Activated T-cell treated with anti-CD3 and anti-CD28 coated beads for 24 hours (primary cell): ENCODE measurements at places on chromosomes 12 and 14.
A peak's percentile ranks its signal among the peaks of the same experiment; 100 is the strongest.

- DNase-seq = no peak
These were observed 51.0 kb downstream of the TMEM121 start for GRCh38 chr14:105577314-105577861.

DNA sequence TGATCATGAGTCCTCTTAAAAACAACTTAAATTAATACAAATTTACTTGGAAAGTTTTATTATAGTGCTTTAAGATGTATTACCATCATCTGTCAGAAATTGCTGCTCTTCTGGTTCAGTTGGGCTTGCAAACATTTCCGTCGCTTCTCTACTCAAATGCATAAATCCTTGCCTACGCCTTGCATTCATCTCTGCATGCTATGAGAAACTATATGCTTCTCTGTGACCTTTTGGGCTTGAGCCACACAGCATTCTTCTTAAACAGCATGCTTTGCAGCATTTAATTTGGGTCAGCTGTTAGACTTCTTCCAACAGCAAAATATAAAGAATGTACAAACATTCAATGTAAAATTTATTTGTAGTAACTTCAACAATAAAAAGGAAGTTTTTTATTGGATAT, 305.7 kb upstream of the FLRT2 start:
- DNase-seq = no peak

- DNase-seq = no peak
These were observed 6.2 kb upstream of the STXBP6 start for GRCh38 chr14:25055992-25056687.

DNA sequence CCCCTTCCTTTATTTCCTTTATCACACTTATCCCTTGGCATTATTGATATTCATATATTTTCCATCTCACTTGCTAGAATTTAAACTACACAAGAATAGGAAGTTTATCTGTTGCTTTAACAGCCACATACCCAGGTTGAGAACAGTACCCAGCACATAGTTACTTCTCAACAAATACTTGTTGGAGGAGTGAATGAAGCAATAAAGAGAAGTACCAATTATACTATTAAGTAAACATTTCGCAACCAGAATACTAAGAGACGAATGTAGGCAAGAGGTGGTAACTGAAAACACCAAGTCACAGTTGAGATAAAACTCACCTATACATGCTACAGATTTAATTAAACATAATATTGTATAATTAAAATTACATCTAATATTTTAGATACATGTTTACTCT, 110.9 kb downstream of the FSCB start:
- no peak for DNase-seq

DNA sequence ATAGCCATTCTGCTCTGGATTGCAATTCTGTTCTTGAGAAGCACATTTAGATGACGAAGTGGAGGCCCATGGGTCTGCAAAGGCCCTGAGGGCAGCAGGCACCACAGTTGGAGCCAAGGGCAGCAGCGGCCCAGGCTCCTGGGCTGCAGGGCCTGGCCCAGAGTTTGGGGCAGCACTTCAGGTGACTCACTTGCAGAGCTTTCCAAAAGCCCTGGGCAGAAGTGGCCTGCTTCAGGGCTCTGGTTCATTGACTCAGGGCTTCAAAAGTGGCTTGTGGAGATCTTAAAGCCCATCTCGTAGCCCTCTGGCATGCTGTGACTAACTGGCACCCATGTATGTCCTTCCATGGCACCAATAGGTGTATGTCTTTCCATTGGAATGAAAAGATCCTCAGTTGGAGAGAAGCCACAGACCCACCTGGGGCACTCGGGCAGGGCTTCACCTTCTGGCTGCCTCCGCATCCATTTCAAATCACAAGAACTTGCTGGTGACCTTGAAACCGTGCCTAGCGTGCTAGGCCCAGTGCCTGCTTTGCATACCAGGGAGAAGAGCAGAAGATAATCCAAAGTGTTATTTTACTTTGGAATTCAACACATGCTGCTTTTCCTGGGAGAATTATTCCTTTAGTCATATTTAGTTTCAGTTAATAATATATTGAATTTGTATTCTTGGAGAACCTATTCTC, 106.7 kb downstream of the PRMT8 start:
- DNase-seq = no peak

- DNase-seq = no peak
These were observed 29.9 kb upstream of the RBM19 start for GRCh38 chr12:113996026-113996425.

- DNase-seq = peak; percentile 0
These were observed 106.1 kb downstream of the PRICKLE1 start for GRCh38 chr12:42483521-42483790.

- no peak for DNase-seq
These were observed 16.3 kb downstream of the ELK3 start for GRCh38 chr12:96210376-96211055.

- DNase-seq = no peak
These were observed 26.7 kb upstream of the LRTM2 start for GRCh38 chr12:1793426-1794210.

- no peak for DNase-seq
These were observed 121.3 kb downstream of the SAMD4A start for GRCh38 chr14:54688229-54688628.

GRCh38 chr14:105331575-105332349, 17.2 kb downstream of the PACS2 start:
- no peak for DNase-seq

GRCh38 chr14:68297039-68297438, 477.5 kb downstream of the RAD51B start:
- DNase-seq = no peak

GRCh38 chr12:18906395-18906794, 168.5 kb downstream of the CAPZA3 start:
- DNase-seq = no peak

DNA sequence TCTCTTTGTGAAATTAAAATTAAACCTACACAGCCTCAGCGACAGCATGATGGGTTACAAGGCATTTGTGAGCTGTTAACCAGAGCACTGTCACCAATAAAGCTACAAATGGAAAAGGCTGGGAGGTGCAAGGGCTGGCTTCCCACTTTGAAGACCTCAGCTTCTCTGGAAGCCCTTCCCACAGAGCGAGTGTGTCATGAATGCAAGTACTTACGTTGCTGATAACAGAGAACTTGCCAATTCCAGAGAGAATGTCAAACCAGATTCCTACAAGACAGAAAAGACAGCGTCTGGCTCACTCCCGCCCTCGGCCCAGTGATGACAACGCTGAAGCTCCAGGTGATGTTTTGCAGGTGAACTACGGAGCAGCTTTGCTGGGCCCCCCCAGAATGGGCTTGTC, 145.8 kb downstream of the NTF3 start:
- DNase-seq = no peak

- DNase-seq = no peak
These were observed 54.5 kb downstream of the C12orf75 start for GRCh38 chr12:105384916-105385535.

GRCh38 chr14:28774764-28775735, 8.5 kb downstream of the FOXG1 start:
- no peak for DNase-seq

DNA sequence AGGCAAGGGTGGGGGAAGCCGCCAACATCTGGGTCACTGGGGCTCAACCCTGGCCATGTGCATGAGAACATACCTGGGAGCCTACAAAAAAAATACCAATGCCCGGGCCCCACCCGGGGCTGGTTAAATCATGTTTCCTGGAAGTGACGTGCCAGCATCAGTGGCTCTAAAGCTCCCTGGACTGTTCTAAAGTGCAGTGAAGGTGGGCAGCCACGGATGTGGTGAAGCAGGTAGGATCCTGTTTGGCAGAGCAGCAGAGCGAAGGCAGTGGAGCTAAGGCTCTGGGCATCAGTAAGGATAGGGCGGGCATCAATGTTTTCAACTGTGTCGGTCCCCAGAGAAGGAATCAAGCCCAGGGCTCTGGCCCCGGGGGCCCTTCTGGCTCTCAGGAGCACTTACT, 525 bp upstream of the GPR68 start:
- DNase-seq = peak; percentile 57

DNA sequence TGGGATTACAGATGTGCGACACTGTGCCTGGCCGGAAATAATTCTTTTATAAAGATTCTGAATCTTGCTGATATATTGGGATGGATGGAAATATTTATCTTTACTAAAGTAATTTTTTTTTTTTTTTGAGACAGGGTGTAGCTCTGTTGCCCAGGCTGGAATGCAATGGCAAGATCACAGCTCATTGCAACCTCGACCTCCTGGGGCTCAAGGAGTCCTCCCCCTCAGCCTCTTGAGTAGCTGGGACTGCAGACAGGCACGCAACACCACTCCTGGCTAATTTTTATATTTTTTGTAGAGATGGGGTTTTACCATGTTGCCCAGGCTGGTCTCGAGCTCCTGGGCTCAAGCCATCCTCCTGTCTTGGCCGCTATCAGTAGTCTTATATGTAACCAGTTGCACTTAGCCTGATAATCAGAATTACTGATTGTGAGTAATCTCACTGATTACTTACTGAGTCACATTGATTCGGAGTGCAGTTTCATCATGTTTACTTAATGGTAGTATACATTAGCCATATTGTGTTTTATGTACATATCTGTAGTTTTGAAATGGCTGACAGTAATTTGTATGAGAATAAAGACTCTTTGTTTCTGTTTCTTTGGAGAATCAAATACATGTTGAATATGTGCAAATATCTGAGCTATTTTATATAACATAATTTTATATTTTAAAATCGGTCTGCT, 50.4 kb upstream of the LRTM2 start:
- DNase-seq = no peak

DNA sequence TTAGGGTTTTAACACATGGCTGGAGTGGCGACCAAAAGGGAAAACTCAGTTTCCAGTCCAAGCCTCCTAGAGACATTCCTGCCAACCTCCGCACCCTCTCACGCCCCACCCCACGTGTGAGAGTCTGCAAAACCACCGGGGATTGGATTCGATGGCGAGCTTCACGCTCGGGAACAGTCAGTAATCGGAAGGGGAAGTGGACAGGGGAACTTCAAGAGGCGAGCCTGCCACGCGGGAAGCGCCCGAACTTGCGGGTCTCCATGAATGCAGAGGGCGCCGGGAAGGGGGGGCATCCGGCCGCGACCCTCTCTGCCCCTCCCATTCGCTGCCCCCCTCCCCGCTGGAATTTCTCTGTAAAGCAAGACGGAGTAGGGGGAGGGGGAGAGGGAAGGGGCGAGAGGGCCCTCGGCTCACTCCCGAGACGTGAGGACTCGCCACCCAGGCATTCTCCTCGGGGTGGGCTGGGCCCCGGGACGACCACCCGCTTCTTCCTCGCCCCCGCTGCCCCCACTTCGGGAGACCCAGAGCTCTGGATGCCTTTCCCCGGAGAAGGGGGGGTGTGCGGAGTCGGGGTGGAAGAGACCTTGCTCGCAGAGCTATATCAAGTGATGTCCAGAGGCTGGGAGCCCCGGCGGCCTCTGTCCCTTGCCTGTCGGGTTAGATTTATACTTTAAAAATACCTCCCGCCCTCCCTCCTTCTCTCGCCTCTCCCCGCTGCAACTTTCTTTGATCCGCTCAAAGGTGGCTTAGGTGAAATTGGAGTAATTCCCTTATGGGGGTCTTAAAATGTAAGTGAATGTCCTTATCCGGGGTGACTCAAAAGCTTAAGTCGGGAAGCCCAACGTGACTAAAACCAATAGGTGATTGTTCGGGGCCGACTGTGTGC, 2.5 kb upstream of the CCND2 start:
- DNase-seq = peak; percentile 53

GRCh38 chr12:117551665-117552064, 190.2 kb upstream of the NOS1 start:
- DNase-seq = no peak

- DNase-seq = no peak
These were observed 8.7 kb downstream of the PGAM5 start for GRCh38 chr12:132719141-132719953.

GRCh38 chr12:42571327-42572009, 18.1 kb downstream of the PRICKLE1 start:
- no peak for DNase-seq

DNA sequence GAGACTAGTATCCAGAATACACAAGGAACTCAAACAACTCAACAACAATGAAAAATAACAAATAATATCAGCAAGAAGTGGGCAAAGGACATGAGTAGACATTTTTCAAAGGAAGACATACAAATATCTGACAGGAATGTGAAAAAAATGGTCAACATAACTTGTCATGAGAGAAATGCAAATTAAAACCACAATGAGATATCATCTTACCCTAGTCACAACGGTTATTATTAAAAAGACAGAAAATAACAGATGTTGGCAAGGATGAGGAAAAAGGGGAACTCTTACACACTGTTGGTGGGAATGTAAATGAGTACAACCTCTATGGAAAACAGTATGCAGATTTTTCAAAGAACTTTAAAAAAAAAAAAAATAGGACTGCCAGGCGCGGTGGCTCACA, 20.4 kb downstream of the VWF start:
- DNase-seq = no peak

DNA sequence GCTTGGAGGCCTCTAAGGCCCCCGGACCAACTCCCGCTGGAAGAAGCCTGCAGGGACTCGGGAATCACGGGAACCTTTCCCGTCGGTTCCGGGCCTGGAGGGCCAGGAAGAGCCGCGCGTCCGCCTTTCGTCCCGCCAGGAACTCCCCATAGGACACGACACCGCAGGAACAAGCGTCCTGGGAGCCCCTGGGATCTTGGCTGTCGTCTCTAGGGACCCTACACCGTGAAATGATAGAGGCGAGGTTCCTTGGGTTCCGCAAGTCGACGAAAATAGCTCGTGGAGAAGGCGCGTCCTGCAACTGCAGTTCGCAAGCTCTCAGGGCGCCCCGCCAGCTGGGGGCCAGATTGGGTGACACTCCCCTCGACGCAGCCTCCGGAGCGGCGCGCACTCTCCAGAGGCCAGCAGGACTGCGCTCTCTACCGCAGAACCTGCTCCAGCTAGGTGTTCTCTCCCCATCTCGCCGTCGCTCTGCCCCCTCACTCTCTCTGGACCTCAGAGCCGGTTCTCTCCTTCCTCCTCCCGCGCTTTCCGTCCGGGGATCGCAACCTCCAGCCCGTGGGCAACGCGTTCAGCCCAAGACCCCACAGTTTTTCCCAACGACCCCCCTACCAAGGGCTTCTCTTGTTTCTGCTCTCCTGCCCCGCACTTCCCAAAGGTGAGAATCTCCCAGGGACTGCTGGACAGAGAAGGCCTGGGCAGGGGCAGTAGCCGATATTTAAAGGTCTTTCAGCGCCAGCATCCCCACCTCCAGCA, 776 bp downstream of the BMP4 start:
- DNase-seq = no peak

GRCh38 chr12:65090461-65090860, 30.6 kb downstream of the WIF1 start:
- DNase-seq = no peak

GRCh38 chr12:45256721-45257120, 40.8 kb downstream of the ANO6 start:
- DNase-seq = no peak

GRCh38 chr12:47114481-47114892, 34.7 kb upstream of the AMIGO2 start:
- no peak for DNase-seq

GRCh38 chr14:75522224-75522982, at the start of gene BATF:
BATF (plus strand) TSS chr14:75522469; CDS start chr14:75522683, 214 bp downstream.
- DNase-seq = peak; percentile 68
